Activated gamma-delta T cell (primary cell): ENCODE measurements at places on chromosomes 5 and 9.

- no peak for DNase-seq
Observed at GRCh38 chr9:74666625-74667316, 169.6 kb downstream of the RORB start.

DNA sequence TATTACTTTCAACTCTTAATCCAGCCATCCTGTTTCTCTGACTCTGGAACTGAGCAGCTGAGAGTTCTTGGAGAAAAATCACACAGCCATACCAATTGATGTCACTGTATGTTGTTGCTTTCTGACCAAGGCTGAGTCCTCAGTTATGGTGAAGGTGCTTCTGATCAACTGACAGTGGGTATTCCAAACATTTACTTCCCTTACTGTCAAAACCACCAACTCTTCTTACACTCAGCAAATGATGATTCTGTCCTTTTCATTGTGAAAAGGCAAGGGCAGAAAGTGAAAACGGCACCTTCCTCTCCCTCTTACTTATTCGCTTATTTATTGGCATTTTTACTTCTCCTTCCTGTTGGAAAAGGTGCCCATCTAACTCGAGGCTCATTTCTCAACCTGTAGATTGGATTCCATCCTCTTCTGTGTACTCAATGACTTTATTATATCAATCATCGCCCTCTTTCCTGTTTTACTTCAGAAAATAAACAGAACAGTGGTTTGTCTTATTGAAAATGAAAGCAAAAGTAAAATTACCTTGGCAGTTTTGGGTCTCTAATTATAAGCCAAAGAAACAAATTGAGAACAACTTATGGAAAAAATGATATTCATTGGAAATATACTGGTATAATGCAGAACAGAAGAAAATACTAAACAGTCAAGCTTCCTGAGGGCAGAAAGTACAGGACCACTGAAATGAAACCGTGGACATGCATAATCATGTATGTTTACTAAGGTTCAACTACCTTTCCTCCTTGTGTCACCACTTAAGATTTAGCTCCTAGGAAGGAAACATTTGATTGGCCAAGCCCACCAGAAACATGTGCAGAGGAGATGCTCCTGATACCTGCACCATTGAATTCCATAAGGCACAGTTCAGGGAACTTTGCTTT lies 104.5 kb upstream of the CHD1 start:
- DNase-seq, result no peak

DNA sequence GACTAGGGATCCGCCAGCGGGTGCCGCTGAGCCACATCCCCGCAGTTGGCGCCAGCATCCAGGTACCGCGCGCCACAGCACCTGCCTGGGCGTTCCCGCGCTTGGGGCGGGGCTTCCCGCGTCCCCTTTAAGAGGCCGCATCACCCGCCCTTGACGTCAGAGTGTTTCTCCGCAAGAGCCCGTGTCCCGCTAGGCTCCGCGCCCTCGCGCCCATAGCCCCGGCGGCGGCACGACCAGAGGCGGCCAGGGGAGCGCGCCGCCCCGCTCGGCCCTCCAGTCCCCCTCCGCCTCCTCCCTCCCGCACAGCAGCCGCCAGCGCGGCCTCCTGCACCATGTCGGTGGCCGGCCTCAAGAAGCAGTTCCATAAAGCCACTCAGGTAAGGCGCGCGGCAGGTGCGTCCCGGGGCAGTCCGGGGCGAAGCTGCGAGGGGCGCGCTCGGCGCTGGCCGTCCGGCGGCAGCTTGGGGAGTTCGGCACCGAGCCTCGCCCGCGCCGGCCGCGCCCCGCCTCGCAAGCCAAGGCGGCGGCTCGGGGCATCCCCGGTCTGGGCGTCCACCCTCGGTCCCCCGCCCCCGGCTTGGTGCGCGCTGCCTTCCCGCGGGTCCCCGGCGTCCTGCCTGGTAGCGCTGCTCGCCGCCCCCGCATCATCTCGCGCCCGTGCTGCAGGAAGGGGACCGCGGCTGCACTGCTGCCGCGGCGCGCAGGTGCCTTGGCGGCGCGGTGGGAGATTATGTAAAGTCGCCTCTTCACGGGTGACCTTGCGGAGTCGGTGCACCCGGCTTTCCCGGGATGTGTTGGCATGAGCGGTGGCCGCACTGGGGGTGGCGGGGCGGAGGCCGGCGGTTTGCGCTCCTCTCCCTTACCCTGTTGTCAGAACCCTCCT lies at the start of gene SH3GL2:
Gene SH3GL2, plus strand, starts transcription at position 156 of the 883 bp plus-strand sequence.
- DNase-seq, result no peak

DNA sequence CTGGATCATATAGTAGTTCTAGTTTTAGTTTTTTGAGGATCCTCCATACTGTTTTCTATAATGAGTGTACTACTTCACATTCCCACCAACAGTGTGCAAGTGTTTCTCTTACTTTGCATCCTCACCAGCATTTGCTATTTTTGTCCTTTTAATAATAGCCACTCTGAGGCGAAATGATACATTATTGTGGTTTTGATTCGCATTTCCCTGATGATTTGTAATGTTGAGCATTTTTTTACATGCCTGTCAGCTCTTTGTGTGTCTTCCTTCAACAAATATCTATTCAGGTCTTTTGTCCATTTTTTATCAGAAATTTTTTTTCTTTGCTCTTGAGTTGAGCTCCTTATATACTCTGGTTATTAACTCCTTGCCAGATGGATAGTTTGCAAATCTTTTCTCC lies 114.0 kb downstream of the ADAMTSL1 start:
- no peak for DNase-seq

DNA sequence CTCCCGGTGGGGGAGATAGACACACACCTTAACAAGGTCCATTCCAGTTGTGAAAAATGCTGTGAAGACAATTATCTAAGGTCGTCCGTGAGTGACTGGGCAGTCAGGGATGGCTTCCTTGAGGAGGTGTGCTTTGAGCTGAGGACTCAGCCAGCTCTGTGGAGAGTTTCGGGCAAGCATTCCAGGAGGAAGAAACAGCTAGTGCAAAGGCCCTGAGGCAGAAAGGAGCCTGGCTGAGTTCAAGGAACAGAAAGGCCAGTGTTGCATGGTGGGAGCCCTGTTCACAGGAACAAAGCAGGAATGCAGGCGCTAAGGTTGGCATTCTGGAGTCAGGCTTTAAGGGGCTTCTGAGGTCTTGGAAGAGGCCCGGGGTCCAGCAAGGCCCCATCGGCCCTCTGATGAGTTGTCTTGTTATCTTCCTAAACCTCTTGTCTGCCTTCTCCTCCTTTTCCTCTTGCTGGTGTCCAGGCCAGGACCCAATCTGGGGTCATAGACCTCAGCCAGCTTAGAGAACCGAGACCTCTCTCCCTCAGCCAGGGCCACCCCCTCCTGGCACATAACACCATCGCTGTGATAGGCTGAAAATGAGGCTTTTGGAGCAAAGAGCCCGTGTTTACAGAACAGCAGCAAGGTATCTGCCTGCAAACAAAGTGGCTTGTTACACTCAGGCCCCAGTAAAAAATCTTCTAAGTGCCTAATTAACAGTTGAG lies 270.2 kb upstream of the MVB12B start:
- DNase-seq, result no peak

GRCh38 chr9:68780720-68781119 lies 75.7 kb downstream of the PIP5K1B start:
- DNase-seq, result no peak

DNA sequence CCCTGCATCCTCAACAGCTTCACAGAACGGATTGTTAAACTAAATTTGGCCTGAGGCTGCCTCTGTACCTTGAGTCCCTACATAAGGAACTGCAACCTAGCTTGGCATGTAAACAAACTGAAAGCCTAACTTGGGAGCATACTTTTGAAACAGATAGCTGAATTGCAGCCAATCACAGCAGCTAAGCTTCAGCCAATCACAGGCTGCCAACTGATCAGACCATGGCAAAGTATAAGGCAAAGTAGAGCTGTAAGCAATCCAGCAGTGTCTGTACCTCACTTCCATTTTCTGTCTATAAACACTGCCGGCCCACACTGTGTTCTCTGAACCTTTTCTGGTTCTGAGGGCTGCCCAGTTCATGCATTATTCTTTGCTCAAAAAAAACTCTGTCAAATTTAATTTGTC lies 8.9 kb upstream of the ZNF483 start:
- DNase-seq, result no peak

DNA sequence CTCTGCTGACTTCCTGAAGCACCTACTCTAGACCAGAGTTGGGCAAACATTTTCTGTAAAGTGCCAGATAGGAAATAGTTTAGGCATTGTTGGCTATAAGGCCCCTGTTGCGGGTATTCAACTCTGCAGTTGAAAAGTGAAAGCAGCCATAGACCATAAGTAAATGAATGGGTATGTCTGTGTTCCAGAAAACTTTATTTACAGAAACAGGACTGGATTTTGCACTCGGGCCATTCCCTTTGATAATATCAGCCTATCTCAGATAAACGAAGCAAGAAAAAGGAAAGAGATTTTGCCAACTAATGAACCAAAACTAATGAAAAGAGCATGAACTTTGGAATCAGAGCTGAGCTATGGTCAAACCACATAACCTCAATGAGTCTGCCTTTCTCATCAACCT lies 184.4 kb downstream of the SAXO1 start:
- no peak for DNase-seq

- DNase-seq, result no peak
Observed at GRCh38 chr9:133437753-133438531, 15.8 kb downstream of the ADAMTS13 start.

DNA sequence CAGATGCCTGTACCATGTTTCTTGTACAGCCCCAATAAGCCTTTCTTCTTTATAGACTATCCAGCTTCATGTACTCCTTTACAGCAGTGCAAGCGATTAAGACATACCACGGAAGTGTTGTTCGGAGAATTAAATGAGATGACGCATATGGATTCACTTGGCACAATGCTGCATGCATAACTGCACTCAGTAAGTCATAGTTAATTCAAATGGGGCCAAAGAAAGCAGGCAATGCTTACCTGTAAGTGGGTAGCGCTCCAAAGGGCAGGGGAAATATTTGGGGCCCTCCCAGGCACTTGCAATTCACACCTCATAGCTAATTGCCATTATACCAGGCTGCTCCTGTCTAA lies 7.7 kb upstream of the ADRA1B start:
- no peak for DNase-seq
